Cortex of kidney (tissue), 1 donor: ENCODE measurements at places on chromosomes 6 and 20.

GRCh38 chr6:39230654-39231035 is 1.4 kb upstream of the KCNK5 start:
- DNase-seq: no peak

DNA sequence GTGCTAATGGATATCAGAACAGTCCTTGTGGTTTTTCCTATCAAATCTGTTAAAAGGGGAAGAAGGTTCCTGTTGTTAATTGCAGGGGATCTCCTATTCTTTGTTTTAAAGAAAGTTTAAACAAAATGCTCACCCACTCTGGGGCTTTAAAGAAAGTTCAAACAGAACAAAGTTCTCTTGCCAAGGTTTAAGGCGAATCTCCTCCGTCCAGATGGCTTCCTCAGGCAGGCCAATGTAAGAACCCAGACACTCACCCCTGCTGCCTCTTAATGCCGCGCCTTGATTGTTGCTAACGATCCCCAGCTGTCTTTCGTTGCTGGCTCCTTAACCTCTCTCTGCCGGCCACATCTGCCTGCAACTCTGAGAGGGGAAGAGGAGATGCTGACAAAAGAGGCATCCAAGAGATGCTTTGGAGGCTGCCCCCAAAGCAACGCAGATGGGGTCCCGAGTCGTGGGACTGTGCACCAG is 235.0 kb upstream of the PRDM1 start:
- no peak for DNase-seq

- DNase-seq: no peak
These were observed 201.0 kb upstream of the ZNF217 start for GRCh38 chr20:53794529-53795115.

- DNase-seq: no peak
These were observed 43.6 kb downstream of the MDGA1 start for GRCh38 chr6:37653933-37654565.

- no peak for DNase-seq
These were observed 14.6 kb upstream of the MTCL3 start for GRCh38 chr6:127533736-127534135.

- no peak for DNase-seq
These were observed 59.8 kb upstream of the HIVEP1 start for GRCh38 chr6:11952316-11952715.

DNA sequence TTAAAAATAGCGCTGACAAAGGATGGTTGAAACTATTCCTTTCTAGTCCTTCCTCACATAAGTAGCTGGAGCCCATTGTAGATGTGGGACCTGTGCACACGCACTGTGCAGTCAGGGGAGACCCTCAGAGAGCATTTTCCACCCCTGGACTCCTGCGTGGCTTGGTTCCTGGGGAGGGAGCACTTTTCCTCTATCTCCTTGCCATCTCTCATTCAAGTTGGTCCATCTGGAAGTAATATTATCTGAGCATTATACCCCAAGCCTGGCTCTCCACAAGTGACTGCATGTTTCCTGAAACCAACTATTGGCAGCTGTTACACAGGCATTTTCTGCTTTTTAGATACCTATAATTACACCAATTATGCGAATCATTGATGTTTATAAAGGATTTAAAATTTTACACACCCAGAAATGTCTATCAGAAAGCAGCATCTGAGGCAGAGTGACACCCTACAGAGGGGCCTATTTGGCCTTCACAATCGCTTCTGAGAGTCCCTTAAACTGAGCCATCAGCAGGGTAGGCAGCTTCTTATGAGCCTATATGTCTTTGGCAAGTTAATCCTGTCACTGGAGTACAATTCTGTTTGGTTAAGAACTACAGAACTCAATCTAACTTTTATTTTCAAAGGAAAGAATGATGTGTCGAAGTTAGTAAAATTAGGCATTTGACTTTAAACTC is 18.7 kb downstream of the SOX4 start:
- DNase-seq: no peak

- no peak for DNase-seq
These were observed 67.3 kb downstream of the PRR18 start for GRCh38 chr6:166240889-166241288.

- no peak for DNase-seq
These were observed 5.2 kb downstream of the INSM1 start for GRCh38 chr20:20373091-20373571.

DNA sequence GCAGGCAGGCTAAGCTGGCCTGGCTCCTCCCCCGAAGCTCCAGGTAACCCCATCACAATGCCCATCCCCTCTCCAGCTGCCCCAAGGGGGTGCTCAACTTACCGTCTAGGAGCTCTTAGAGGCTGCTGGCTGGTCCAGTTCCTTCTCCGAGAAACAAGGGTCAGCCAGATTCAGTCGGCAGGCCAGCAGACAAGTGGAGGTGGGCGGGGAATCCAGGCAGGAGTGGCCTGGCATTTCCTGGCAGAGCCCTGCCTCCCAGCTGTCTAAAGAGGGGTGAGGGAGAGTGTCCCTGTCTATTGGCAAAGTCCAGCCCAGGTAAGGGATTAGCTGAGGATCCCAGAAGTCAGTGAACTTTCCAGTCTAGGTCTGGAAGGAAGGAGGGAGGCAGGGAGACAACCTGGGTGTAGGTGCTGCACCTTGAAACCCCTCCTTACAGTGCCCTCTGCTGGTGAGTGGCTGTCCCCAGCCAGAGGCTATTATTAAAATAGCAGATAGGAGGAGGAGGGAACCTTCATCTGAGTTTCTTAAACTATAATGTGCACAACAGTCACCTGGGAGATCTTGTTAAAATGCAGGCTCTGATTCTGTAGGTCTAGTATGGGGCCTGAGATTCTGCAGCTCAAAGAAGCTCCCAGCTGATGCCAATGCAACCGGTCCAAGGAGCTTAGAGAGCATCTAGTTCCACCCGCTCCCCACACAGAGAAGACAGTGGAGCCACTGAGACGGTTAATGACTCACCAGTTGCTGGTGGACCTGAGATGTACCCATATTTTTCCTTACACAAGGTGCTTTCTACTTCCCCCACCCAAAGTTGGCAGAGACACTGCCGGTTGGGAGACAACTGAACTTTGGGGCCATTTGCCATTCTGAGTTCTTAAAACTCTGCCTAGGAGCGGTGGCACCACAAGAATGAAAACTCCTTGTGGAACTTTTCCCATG is at the start of gene UNC5CL:
Gene UNC5CL, minus strand, starts transcription at position 162 of the 939 bp plus-strand sequence. CDS start 4,147 bp downstream, outside the sequence.
- DNase-seq: no peak

DNA sequence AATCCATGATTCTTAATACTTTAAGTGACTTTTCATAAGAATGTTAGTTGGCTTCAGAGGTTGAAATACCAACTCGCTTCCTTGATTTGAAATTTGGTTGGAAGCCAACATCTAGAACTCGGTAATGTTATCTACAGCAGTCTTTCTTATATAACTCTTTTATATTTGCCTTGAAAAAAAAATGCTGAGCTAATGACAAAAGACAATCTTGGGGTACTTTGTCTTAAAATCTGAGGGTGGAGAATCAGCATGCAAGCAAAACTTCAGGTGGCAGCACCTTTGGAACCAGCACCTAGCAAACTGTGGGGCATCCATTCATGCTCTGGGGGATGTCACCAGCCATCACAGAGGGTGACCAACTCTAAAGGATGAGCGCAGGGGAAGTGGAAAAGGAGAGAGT is 76.3 kb downstream of the PDE10A start:
- no peak for DNase-seq

GRCh38 chr6:12614456-12614855 is 102.1 kb upstream of the PHACTR1 start:
- DNase-seq: no peak

GRCh38 chr6:157099912-157100593 is 223.3 kb downstream of the TMEM242 start:
- DNase-seq: no peak

GRCh38 chr6:139392794-139393193 is 18.3 kb upstream of the CITED2 start:
- no peak for DNase-seq

GRCh38 chr6:15293674-15294073 is 47.8 kb downstream of the JARID2 start:
- DNase-seq: no peak

- no peak for DNase-seq
These were observed 96.0 kb downstream of the MAP3K5 start for GRCh38 chr6:136696238-136696637.

GRCh38 chr20:58633161-58634053 is 17.7 kb upstream of the STX16 start:
- DNase-seq: no peak

DNA sequence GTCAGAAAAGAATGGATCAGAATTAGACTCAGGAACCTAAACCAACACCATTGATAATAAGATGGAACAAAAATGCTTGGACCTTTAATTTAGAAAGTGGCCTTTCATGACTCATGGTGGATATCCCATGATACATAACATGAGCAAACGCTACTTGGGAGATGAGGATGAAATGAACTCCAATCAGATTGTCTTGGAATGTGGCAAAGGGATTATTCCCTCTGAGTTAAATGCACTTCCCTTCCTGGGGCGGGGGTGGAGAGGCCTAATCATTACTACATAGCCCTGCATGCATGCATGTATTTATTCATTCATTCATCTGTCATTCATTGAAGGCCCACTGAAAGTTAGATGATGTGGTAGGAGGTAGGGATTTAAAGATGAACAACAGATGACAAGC is 174.0 kb downstream of the AIG1 start:
- DNase-seq: no peak

GRCh38 chr6:83605517-83605916 is 93.2 kb downstream of the PRSS35 start:
- DNase-seq: no peak

DNA sequence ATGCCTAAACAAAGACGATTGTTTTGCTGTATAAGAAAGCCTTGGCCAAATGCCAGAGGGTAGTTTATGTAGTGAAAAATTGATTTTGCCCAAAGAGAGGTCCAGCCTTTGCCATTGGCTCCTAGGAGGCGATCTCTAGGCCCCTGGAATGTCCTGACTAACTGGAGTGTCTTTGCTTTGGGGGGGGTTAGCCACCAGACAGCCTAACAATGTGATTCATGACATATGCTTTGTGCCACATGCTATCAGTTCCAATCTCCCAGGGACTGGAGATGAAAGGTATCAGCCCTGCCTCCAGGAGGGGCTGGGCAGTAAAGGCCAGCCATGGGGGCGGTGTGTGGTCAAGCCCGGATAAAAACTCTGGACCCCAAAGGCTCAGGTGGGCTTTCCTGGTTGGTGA is 32.7 kb upstream of the TUBB2A start:
- DNase-seq: no peak

- DNase-seq: no peak
These were observed 2.9 kb downstream of the SIRPB1 start for GRCh38 chr20:1616858-1617434.

- DNase-seq: no peak
These were observed 14.2 kb downstream of the MMP24OS start for GRCh38 chr20:35263532-35264341.

- DNase-seq: no peak
These were observed 340.5 kb upstream of the SYNCRIP start for GRCh38 chr6:85983032-85983659.

DNA sequence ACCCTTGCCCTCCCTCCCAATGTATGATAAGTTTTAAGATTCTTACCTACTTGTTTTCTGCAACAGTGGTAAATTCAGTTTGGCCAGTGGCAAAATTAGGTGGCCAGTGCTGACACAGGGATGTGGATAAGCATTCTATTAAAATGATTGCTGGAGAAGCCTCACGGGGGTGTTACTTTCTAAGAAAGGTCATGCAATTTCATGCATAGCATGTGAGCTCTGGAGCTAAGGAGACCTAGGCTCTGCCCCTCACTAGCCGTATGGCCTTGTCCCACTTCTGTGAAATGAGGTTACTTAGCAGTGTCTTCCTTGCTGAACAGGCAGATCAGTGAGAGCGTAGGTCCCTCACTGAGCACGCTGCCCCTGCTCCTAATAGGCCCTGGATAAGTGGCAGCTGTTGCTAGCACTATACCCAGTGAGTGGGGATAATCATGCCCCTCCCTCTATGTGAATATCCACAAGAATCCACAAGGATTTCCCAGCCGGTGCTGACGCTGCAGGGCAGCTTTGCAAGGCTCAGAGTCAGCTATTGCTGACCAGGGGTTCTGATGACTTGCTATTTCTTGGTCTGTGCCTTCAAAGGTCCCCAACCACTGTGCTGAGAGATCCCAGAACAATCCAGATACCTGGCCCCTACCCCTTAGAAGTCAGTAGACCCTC is 86.5 kb upstream of the MRPS10 start:
- DNase-seq: no peak

DNA sequence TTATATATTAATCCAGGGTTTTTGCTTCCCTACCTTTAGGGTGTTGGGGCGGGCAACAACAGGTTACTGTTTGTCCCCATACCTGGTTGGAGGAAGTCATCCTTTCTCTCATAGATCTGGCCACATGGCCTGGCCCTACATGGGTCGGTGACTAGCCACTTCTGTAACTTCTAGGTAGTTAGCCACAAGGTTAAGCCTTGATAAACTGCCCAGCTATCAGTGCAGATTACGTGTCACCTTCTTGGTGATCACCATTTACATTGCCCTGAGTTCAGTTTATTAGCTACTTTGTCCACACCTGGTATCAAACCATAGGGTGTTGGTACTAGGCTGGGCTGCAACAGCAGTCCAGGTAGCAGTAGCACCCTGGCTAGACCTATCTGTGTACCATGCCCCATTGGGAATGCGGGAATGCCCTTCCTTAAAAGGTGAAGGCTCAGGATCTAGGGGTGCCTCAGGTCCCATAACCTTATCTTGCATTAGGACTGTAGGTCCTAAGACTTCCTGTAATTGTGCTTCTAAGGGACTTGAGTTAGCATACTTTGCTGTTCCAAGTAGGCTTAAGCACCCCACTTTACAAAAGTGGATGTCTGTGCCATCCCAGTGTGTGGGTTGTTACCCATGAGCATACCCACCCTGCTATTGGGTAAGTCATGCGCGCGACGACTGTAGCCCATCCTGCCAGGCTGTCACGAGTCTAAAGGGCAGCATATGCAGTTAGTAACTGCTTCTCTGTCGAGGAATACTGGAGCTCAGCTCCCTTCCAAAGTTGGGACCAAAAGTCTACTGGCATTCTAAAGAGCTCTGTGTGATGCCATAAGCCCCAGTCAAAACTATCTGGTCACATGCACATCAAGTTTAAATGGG is 5.2 kb downstream of the ZKSCAN3 start:
- DNase-seq: no peak

- DNase-seq: no peak
These were observed 689 bp upstream of the COL20A1 start for GRCh38 chr20:63292292-63292701.

- no peak for DNase-seq
These were observed 20.0 kb upstream of the TRIM27 start for GRCh38 chr6:28943557-28944411.
